ENCODE measurements at places on chromosomes 12 and 14.

DNA sequence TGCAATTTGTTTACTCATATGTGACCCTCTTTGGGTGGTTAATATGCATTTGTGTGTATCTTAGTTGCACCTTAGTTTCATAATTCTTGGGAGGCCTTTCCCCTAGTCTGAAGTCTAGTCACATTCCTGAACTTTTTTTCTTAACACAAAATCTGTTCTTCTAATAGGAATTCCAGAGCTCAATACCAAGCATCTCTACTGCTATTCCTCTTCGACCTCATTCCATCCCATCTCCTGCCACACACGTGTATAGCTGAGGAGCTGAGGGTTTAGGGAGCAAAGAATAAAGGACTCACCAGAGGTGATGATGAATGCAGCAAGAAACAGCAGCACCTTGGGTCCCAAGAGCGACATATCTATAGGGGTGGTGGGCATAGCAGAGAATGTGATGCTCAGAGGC, 875 bp downstream of the MFAP5 start:
- DNase-seq: no peak

- DNase-seq: peak; percentile 85
These were observed 28.2 kb upstream of the LRP1-AS start for GRCh38 chr12:57175428-57176138.

DNA sequence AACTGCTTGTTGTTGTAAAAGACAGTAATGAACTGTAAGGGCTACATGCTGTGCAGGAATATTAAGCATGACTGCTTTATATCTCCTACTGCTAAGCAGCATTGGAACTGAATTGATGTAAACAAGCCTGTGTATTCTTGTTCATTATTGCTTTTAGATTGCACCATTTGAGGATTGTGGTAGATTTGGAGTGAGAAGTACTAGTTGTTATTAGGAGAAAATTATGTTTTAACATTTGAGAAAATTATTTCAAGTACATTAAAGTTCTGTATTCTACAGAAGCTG, 212.7 kb downstream of the ERC1 start:
- no peak for DNase-seq

GRCh38 chr12:89179245-89179644, 173.1 kb downstream of the DUSP6 start:
- no peak for DNase-seq

DNA sequence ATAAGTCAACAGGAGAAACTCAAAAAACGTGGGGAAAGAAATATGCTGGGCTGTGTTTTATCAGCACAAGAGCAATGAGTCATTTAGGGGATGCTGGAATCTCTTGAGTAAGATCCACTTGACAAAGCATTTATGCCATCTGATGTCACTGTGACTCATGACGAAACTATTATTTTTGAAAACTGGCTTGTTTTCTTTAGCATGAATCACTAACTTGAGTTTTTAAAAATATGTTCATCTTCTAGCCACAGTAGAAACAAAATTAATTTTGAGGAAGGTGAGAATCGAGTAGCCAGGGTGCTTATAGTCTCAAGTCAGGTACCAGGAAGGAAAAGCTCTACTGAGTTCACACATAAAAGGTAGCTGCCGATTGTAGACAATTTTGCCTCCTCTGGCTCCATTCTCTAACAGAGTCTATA, 456.2 kb upstream of the MGAT4C start:
- no peak for DNase-seq

GRCh38 chr12:15882118-15882971, at the start of gene STRAP:
TSS of gene STRAP (plus strand) at chr12:15882387. CDS start at chr12:15882708, 321 bp downstream.
- peak; percentile 97 for DNase-seq

GRCh38 chr12:52246720-52247621, 13.9 kb downstream of the KRT7 start:
- DNase-seq: no peak

- DNase-seq: no peak
These were observed 250.4 kb downstream of the FOXN3 start for GRCh38 chr14:89166633-89167032.

DNA sequence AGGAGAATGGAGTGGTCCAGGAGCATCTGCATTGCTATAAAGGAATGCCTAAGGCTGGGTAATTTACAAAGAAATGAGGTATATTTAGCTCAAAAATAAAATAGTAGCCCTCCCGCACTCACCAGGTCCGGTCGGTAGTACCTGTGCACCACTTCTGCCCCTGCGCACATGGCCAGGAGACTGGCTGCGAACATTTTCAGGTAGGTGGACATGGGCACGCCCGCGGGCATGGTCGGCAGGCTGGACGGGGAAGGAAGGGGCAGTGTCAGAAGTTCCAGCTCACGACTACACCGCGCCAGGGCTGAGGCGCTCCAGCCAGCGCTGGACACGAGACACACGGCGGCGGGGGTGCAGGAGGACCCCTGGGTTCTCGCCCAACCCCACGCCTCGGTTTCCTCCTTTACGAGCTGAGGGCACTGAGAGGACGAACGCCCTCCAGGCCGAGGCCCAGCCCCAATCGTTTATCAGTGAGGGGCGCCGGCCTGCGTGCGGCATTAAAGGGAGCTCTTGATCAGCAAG, 9.1 kb upstream of the TDG start:
- DNase-seq: no peak

DNA sequence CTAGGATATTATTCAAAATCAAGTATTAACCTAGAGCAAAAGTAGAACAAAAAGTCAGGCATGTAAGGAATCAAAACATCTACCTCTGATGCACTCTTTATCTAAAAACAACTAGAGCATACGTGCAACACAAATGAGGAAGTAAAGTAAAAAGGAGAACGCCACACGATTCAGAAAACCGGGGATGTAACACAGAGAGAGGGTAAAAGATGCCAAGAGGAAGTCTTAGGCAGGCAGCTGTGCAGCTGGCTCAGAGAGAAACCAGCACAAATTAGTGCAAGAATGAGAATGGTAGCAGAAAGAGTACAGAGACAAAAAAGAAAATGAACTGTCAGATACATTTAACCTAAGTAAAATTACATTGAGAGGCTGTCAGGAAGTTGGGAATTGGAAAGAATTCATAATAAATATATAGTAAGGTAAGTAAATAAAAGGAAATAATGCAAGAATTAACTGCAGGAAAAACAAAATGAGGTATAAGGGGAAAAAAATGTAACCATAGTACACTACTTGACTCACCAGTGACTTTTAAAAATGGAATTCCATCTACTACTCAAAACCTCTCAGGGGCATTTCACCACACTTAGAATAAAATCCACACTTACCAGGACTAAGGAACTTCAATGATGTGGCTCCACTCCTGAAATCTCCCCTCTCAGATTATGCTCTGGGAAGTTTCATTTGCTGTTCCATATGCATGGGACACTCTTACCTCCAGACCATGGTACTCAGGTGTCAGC, 17.1 kb downstream of the BCAT1 start:
- no peak for DNase-seq

DNA sequence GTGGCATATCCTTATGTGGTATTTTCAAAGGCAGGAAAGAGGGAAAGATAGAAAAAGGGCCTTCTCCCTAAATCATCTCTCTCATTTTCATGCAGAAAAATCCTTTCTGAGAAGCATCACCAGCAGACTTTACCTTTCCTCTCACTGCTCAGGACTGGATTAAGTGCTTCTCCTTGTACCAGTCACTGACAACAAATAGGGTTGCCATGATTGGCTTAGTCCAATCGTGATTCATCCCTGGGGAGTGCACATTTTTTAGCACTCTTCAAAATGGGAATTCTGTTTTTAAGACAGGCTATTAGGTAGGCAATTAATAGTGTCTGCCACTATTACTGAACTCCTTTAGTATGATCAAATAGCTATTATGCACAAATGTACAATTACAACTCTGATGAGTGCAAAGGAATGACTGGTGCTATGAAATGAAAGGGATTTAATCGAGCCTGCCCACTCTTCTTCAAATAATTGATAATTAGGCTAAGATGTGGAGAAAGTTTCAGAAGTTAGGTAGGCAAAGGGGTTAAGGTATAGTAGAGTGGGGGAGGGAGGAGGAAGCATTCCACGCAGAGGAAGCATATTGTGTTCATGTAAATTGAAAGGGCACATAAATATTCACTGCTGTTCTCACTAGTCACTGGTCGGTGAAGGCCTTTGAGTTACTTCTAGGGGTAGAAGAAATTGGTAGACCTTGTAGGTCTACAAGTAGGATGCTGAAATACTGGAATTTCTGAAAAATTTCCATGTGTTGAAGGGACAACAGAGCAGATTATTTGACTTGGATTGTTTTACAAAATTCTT, 84.0 kb downstream of the MSRB3 start:
- no peak for DNase-seq

- no peak for DNase-seq
These were observed 14.2 kb upstream of the SLC38A4 start for GRCh38 chr12:46839964-46840363.

GRCh38 chr12:12986775-12987331, 13.2 kb downstream of the HEBP1 start:
- no peak for DNase-seq

DNA sequence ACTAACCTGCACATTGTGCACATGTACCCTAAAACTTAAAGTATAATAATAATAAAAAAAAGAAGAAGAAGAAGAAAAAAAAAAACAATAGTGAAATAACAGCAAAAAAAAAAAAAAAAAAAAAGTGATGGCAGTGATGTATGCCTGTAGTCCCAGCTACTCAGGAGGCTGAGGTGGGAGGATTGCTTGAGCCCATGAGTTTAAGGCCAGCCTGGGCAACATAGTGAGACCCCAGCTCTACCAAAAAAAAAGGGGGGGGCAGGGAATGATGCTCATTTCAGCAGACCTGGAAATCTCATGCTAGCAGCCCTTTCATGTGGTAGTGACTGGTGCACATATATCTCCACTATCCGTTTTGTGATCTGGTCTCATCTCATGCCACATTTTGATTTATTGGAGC, 20.8 kb downstream of the TRAFD1 start:
- peak; percentile 6 for DNase-seq

DNA sequence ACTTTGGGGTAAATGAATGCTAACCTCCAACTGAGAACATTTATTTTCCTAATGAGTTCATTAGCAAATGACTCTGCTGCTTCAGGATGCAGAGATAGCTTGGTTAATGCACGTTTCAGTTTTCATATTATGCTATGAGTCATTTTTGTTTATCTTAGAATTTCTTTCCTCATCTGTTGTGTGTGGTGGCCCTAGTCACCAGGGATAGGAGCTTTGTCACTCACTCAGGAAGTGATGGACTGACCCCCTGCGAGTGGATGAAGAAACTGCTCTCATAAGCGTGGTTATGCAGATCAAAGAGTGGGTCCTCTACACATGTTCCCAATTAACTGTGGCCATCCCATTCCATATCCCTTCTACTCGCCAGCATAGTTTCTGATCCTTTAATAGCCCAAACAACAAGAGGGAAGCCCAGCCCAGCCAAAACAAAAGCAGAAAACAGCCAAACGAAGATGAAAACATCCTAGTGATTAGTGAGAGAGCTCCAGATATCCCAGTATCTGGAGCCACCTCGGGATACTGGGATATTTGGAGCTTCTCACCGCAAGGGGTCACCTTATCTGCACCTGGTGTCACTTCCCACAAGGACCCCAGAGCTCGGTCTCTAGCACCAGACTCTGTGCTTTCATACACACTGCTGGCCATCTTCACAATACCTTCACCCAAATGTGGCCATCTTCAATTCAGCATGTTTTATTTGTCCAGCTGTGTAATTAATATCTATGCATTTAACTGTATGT, 8.6 kb downstream of the TC2N start:
- DNase-seq: no peak

DNA sequence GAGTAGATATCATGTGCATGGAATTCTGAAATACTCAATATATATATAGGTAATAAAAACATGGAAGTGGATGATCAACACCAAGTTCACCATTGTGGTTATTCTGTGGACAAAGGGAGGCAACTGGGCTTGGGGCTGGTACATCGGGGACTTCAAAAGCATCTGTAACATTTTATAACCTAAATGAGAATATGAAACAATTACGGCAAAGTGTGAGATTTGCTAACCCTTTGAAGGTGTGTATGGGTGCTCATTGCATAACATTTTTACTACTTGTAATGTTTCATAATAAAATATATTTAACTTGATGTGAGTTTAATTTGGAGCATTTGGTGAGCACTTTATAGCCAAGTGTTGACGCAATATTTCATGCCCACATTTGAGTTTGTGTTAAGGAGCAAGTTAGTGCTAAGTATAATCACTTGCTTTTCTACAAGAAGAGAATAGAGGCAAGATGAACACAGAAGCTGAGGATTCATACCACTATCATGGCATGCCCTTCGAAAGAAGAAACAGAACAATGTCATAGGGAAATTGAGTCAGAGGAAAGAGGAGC, 109.3 kb downstream of the NTN4 start:
- no peak for DNase-seq

GRCh38 chr14:31360919-31361662, 59.3 kb downstream of the HEATR5A start:
- DNase-seq: no peak

GRCh38 chr12:126772171-126772864, 1494.7 kb upstream of the TMEM132C start:
- no peak for DNase-seq

Data from type B pancreatic cell (in vitro differentiated cells).